ENCODE measurements at places on chromosomes 3 and 15.

DNA sequence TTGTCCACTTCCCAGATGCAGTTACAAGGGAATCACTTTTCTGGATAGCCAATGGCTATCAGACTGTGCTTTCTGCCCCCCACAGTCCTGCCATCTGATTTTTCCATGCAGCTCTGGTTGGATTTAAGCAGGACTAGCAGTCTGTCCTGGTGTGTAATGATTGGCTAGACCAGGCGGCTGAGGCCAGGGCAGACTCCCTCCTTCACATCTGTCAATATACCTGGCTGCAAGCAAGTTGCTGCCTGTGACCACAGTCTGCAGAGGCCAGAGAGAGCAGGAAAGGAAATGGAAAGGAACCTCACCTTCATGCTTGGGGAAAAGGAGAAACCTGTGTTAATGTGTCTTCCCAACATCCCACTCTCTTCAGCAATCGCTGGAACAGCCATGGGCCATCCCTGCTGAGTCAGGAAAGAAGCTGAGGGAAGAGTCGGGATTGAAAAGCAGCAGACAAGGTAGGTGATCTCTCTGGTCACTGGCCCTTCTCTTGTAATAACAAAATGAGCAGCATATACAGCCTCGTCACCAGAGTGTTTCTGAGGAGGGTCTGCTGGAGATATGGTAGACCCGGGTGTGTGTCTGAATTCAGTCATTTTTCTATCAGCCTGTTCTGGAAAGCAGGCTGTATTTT is 126.7 kb upstream of the PHLDB2 start:
- DNase-seq: no peak

- DNase-seq: no peak
Observed at GRCh38 chr3:38375488-38376097, 29.0 kb downstream of the XYLB start.

GRCh38 chr15:82798104-82798503 is 7.8 kb downstream of the FSD2 start:
- DNase-seq: no peak

GRCh38 chr3:133386876-133387275 is 13.0 kb upstream of the BFSP2 start:
- DNase-seq: no peak

GRCh38 chr3:2856138-2857133 is 253.7 kb downstream of the IL5RA start:
- no peak for DNase-seq

DNA sequence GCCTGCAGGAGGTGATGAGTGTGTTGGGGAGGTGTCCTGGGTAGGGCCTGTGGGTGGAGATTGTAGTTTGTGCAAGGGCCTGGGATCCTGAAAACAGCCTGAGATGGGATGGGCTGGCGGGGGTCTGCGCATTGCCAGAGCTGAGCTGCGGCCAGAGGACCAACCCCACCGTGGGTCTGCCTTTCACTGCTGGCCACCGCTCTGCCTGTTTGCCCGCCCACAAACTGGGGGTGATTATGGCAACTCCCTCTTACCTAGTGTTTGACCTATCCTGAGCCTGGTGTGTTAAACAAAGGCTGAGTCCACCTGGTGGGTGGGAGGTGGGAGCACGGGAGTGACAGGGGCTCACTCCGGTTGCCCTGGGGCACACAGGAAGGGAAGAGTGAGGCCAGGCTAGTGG is 9.8 kb downstream of the ABTB1 start:
- no peak for DNase-seq

- no peak for DNase-seq
Observed at GRCh38 chr3:121542924-121543323, 2.9 kb downstream of the POLQ start.

DNA sequence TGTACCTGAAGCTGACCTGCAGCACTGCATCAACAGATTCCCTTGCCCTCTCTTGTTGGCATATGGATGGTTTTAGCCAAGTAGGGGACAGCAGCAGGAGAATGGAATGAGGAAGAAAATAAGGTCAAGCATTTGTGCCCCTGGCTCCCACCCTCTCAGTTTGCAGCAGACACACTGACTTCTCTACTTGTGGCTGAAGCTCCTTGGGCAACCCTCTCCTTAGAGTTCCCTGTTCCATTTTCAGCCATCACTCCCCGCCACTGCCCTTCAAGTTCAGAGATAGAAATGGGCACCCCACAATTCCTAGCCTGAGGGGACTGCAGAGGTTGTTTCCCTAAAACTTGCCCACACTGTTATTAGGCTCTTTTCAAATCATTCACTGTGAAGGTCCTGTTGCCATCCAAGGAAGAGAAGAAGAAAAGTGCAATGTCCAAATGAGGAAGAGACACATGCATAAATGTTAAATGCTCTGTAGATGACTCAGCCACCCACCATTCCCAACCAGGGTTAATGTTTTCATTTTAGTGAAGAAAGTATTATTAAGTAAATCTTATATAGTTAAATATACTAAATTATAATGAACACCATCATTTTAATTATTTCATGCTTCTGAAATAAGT is 295.9 kb upstream of the UBE2E2 start:
- DNase-seq: no peak

DNA sequence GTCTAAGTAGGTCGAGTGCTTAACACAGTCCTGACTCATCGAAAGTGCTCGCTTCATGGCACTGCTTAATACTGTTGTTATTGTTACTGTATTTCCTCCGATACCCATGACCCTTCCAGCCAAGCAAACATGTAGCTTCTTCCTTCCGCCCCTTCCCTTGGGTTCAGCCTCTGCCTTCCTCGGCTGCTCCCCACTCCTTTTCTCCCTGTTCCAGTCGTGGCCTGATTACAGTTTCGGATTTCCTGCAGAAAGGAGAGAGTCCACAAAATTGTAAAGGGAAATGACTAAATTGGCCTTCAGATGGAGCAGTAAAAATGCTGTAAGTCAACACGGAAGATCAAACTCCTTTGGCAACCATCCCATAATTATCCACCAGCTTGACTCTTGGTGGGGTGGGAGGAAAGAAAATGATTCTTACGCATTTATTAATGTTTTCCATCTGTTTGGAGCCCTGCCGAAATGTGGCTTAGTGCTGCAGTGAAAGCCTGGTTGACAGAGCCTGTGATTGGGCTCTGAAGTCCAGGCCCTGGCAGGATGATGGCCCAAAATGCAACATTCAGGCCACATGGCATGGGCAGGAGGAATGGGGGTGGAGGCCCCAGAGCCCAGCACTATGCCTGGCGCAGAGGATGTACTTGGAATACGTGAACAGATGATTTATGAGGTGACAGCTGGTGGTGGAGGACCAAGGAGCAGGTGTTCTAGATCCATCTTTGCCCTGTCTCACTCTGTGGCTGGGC is 37.6 kb downstream of the FAM3D start:
- DNase-seq: peak; percentile 98

Measured in fibroblast of the conjunctiva (primary cell).